ENCODE measurements at places on chromosomes 7 and 10.

DNA sequence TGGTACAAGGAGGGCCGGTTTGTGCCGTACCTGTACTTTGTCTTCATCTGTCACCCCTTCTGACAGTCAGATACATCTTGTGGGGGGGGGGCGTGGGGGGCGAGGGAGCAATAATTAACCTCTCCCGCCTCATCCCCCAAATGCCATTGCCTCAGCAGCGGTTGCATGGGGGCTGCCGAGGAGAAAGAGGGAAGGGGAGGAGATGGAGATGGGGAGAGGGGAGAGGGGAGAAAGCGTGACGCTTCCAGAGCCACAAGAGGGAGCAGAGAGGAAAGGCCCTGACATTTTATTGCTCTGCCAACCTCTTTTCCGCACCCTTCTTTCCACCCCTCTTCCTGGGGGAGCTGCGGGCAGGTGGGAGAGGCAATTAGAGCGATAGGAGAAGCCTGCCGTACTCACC lies 11.8 kb downstream of the KAZALD1 start:
- H3K4me3 ChIP-seq = no peak overlapping the region
- H3K4me1 ChIP-seq = no peaks in the 10 kb centered on the region
- H3K27ac ChIP-seq = no peak overlapping the region
- H3K27me3 ChIP-seq = peaks cover 40% of the 10 kb centered on the region

GRCh38 chr10:89646889-89647657 lies 2.0 kb upstream of the PANK1 start:
- no peaks in the 10 kb centered on the region for H3K27me3 ChIP-seq
- no peak overlapping the region for H3K27ac ChIP-seq
- no peak for DNase-seq
- H3K36me3 ChIP-seq = no peaks in the 10 kb centered on the region
- no peak overlapping the region for H3K4me3 ChIP-seq
- peaks cover 22% of the 10 kb centered on the region for H3K4me1 ChIP-seq

DNA sequence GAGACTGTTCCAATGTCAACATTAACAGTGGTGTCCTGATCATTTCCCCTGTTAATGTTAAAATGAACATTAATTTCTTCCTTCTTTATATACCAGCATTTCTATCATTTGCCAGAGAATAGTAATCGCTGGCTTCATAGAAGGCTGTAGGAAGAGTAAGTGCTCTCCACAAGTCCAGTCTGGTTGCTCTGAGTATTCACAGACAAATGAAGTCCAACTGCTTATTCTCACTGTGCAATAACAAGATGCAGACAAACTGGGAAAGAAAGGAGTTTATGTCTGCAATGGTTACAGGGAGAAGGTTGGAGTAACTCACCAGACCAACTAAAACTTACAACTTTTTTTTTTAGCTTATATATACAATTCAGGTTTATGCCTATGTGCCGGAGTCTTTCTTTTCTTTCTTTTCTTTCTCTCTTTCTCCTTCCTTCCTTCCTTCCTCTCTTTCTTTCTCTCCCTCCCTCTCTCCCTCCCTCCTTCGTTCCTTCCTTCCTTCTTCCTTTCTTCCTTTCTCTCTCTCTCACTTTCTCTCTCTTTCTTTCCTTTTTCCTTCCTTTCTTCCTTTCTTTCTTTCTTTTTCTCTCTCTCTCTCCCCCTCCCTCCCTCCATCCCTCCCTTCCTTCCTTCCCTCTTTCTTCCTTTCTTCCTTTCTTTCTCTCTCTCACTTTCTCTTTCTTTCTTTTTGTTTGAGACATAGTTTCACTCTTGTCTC lies 19.1 kb downstream of the CDC14C start:
- no peaks in the 10 kb centered on the region for H3K4me1 ChIP-seq
- H3K4me3 ChIP-seq = no peak overlapping the region
- no peak for DNase-seq
- no peaks in the 10 kb centered on the region for H3K36me3 ChIP-seq

DNA sequence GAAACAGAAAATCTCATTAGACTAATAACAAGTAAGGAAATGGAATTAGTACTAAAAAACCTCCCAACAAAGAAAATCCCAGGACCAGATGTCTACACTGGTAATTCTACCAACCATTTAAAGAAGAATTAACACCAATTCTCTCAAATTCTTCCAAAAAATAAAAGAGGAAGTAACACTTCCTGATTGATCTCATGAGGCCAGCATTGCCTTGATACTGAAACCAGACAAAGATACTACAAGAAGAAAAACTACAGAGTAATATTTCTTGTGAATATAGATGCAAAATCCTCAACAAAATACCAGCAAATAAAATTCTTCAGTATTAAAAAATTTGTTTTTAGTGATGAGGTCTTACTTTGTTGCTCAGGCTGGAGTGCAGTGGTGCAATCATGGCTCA lies 21.3 kb downstream of the GCK start:
- H3K4me3 ChIP-seq = no peak overlapping the region
- no peaks in the 10 kb centered on the region for H3K36me3 ChIP-seq
- H3K27me3 ChIP-seq = peaks cover 63% of the 10 kb centered on the region
- H3K27ac ChIP-seq = no peak overlapping the region
